ENCODE measurements at places on chromosomes 6 and 20. TPM values are rescaled to one million over a fixed set of nuclear protein-coding genes. Genes with fewer than 3 reads are reported as not detected.

The JPH2 gene
- 12.8 TPM for polyA plus RNA-seq

The C20orf144 gene
- not detected for polyA plus RNA-seq

The RMND1 gene
- 12.9 TPM for polyA plus RNA-seq

The SIRPB1 gene
- 0.36 TPM for polyA plus RNA-seq

The ZNF311 gene
- 0.75 TPM for polyA plus RNA-seq

Data from aorta (tissue), 5 donors.